T follicular helper cell (primary cell): ENCODE measurements at places on chromosomes 4 and X.

- DNase-seq: no peak
Measured at GRCh38 chr4:76511947-76512346, 76.9 kb downstream of the SHROOM3 start.

- DNase-seq: no peak
Measured at GRCh38 chr4:123104310-123105025, 182.1 kb upstream of the NUDT6 start.

DNA sequence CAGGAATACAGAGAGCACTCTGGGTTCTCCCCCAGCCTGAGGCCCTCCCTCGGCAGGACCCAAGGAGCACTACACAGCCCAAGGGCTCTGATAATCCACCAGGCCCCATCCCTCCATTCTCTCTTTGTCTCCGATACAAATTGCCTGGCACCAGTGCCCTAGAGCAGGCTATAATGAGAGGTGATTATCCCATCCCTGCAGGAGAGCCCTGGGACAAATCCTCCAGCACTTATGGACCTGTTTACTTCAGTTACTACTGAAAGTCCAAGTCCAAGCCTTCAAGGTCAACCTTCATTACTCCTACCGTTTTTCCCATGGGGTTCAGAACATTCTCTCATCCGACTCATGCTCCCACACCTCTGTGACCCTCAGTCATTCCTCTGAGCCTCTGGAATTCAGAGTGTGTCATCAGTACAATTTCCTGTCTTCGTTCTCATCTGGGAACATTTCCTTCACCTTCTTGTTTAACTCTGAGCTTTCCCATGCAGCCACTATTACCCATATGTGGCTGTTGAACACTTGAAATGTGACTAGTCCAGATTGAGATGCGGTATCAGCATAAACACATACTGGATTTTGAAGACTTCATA is 299.0 kb downstream of the RAPGEF2 start:
- no peak for DNase-seq

DNA sequence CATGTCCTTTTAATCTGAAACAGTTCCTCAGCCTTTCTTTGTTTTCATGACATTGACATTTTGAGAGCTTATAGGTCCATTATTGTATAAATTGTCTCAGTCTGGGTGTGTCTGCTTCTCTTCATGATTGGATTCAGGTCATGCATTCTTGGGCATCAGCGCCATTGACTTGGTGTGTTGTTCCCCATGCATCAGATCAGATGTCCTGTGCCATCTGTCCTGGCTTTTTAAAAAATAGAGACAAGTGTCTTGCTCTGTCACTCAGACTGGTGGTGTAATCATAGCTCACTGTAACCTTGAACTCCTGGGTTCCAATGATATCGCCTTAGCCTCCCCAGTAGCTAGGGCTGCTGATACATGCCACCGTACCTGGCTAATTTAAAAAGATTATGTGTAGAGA is 55.7 kb downstream of the TBC1D14 start:
- DNase-seq: no peak

GRCh38 chrX:153647461-153648357 is 706 bp downstream of the DUSP9 start:
- DNase-seq: no peak

- DNase-seq: no peak
Measured at GRCh38 chr4:75542824-75543223, 13.0 kb upstream of the ODAPH start.

DNA sequence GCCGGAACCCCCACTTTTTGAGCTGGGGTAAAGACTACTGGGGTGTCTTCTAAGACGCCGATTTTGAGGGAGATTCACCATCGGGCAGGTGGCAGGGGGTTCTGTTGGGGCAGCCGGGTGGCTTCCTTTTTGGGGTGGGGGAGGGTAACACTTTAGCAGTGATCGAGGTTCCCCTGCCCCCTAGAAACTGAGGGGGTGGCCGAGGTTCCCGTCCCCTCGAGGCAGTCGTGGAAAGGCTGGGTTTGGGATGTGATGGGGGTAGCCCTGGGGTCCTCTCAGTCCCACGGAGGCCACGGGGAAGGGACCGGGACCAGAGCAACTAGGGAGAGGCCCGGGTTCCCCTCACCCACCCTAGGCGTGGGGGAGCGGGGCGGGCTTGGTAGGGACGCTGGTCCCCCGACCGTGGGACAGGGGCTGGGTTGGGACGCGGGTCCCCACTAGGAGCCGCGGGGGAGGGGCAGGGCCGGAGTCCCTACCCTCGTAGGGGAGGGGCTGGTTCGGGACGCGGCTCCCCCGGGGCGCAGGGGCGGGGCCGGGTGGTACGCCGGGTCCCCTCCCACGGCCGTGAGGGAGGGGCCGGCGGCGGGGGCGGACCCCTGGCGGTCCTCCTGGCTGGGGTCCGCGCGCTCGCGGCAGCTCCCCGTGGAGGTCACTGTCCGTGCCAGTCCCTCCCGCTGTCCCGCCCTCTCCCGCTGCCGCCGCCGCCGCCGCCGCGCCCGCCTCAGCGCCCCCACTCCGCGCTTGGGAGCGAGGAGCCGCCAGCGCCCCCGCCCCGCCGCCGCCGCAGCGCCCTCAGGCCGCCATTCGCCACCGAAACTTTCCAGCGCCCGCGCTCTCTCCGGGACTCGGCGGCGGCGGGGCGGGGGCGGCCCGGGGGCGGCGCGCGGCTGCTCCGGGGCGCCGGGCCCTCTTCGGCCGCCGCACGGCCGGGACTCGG is at the start of gene TBL1X:
Gene TBL1X, plus strand, starts transcription at position 624 of the 937 bp plus-strand sequence. CDS start 188,529 bp downstream, outside the sequence.
- no peak for DNase-seq

- no peak for DNase-seq
Measured at GRCh38 chrX:44234541-44234940, 108.9 kb downstream of the EFHC2 start.

- no peak for DNase-seq
Measured at GRCh38 chrX:154855256-154855655, 20.8 kb upstream of the SMIM9 start.

GRCh38 chr4:152102436-152103000 is 341.7 kb upstream of the GATB start:
- DNase-seq: no peak

GRCh38 chr4:9988363-9988749 is 32.9 kb downstream of the SLC2A9 start:
- DNase-seq: no peak

- no peak for DNase-seq
Measured at GRCh38 chrX:122046226-122046625, 998.8 kb downstream of the GLUD2 start.

- DNase-seq: no peak
Measured at GRCh38 chr4:72770708-72771107, 201.7 kb upstream of the ADAMTS3 start.

GRCh38 chr4:94171616-94172015 is 36.0 kb upstream of the SMARCAD1 start:
- DNase-seq: no peak

DNA sequence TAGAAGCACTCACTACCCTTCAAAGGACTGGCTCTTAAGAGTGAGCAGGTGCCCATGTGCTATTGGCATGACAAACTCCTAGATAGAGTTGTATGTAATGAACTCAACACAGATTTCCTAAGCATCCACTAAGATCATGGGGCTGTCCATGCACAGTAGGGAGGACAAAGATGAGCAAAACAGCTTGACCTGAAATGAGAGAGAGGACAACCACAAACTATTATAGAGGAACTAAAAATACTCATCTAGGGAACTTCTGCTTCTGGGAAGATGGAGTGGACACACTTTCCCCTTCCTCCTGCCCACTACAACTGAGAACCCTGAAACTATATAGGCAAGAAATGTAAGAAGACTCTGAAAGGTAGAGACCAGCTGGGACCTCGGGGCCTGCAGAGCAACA is 20.8 kb upstream of the TMEM128 start:
- no peak for DNase-seq

GRCh38 chr4:144647095-144647561 is 1.2 kb downstream of the HHIP start:
- no peak for DNase-seq

DNA sequence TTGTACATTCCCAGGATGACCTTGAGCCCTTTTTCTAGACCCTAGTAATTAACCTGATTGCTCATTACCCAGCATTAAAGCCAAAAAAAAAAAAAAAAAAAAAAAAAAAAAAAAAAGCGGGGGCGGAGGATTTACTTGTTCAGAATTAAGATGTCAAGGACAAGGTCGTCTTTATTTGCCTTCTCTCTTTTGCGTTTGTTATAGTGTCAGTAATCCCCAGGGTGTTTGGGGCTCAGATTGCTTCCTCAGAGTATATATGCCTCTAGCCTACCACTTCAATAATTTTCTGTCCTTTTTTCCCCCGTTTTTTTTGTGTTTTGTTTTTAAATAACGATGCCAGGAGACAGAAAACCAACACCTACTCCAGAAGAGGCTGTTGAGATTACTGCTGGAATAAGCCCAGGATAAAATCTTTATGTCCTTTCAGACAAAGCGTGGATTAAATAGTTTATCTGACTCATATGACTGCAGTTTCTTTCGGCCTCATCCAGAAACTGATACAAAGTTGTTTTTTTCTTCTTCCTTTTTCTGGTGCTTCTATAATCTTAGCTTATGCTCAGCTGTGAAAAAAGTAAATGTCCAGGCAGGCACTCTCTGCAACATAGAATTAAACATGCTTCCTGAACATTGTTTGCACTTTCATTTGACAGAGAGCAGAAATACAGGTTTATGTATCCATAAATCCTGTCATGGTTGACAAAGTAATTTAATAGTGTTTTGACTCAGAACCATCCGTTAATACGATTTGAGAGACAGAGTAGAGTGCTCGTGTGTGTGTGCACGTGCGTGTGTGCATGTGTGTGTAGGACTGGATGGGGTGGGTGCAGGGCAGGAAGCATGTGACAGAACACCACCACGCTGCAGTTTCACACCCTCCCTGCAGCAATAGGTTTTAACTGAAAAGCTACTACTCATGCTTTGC is 138.6 kb downstream of the AFF1 start:
- peak; percentile 4 for DNase-seq

DNA sequence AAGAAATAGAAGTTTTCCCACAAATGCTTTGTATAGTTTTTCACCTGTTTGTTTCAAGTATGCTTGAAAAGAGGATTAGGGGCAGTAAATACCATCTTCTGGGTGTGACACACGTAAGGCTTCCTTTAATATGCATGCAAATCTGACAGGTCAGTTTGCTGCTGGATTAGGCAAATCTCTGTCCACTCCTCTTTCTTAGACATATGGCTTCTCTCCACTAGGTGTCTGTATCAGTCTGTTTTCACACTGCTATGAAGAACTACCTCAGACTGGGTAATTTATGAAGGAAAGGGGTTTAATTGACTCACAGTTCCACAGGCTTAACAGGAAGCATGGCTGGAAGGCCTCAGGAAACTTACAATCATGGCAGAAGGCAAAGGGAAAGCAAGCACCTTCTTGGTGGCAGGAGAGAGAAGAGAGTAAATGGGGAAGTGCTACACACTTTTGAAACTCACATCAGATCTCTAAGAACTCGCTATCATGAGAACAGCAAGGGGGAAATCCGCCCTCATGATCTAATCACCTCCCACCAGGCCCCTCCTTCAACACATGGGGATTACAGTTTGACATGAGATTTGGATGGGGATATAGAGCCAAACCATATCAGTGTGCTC is 66.9 kb downstream of the TAB3 start:
- DNase-seq: no peak

GRCh38 chrX:137263374-137263773 is 229.6 kb upstream of the GPR101 start:
- no peak for DNase-seq

DNA sequence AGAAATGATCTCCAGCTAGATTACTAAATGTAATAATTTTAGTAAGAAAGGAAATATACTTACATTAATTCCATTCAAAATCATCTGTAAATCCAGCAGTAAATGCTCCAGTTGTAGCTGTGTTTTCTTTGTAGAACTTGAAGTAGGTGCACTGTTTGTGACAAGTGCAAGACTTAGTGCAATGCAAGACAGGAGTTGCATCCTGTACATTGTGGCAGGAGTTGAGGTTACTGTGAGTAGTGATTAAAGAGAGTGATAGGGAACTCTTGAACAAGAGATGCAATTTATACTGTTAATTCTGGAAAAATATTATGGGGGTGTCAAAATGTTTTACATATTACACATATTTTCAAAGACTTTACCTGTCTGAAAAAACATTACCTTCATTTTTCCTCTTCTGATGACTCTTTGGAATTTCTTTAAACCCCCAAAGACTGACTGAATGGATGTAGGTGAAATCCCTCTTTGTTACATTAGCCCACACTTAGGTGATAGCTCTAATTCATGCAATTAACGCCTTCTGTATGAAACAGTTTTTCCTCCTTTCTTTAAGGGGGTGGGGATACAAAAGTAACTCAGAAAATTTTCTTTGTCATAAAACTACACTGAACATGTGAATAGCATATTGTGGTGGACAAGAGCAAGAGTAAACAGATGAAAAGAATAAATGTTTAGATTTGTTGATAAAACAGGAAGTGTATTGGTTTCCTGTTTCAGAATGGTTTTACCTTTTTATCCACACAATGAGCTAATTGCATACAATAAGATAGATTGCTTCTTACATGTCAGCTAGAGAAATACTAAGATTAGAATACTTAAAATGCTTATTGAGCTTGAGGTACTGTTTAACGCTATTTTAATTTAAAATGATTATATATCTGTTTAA is at the start of gene IL2:
Gene IL2, minus strand, starts transcription at position 495 of the 886 bp plus-strand sequence. Its CDS starts 285 bp downstream, at position 210.
- DNase-seq: no peak

- no peak for DNase-seq
Measured at GRCh38 chrX:153621949-153622598, 23.1 kb upstream of the CCNQ start.

- no peak for DNase-seq
Measured at GRCh38 chrX:57137501-57137900, 304 bp upstream of the SPIN2A start.

DNA sequence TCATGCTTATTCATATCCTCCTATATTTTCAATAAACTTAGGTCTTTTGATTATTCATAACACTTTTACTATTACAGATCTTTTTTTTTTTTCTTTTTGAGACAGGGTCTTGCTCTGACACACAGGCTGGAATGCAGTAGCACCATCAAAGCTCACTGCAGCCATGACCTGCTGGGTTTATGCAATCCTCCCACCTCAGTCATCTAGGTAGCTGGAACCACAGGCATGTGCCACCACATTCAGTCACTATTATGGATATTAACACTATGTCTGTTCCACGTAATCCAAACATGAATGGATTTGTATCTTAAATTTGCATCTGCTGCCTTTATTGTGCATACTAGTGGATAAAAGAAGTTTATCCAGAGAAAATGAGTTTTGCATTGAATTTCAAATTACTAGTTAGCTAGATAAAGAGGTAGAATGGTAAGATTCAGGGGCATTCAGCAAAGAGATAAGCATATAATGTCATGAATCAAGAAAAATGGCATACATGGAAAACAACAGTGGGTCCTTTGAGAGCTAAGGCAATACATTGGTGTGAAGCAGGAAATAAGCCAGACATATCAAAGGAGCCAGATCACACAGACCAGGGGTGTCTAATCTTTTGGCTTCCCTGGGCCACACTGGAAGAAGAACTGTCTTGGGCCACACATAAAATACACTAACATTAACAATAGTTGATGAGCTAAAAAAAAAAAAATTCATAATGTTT is 13.9 kb downstream of the ANAPC10 start:
- no peak for DNase-seq

GRCh38 chr4:17702641-17703040 is 78.8 kb downstream of the FAM184B start:
- DNase-seq: no peak

GRCh38 chr4:89158884-89159503 is 47.7 kb downstream of the TIGD2 start:
- DNase-seq: no peak
